ENCODE measurements at places on chromosomes 3 and 15.

GRCh38 chr3:38031022-38031994 is 1.9 kb upstream of the PLCD1 start:
- peak; percentile 43 for DNase-seq

DNA sequence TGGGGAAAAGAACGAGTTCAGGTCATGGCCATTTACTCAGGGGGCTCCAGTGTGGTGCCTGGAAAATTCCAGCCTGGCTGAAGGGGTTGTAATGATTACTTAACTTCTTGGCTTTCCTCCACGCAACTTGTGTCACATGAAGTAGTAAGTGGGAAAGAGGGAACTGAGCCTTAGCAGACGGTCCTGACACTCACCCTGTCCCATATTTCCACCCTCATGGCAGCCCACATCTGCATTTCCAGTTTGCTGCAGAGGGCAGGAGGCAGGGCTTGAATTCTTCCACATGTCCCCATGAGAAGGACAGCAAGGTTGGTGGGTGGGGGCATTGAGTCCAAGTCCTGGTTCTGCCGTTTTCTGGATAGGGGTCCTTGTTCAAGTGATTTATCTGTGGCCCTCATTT is 7.8 kb upstream of the CAMP start:
- DNase-seq, result no peak

- no peak for DNase-seq
Measured at GRCh38 chr3:114597871-114598270, 304.0 kb downstream of the TIGIT start.

GRCh38 chr15:90648137-90649070 is 68.7 kb upstream of the BLM start:
- peak; percentile 72 for DNase-seq

Measured in CD4-positive, alpha-beta T cell treated with Interleukin-1 beta for 1 hour (primary cell).